WTC11 (cell line): ENCODE measurements at places on chromosomes 3 and 15.
A peak's percentile ranks its signal among the peaks of the same experiment; 100 is the strongest.

DNA sequence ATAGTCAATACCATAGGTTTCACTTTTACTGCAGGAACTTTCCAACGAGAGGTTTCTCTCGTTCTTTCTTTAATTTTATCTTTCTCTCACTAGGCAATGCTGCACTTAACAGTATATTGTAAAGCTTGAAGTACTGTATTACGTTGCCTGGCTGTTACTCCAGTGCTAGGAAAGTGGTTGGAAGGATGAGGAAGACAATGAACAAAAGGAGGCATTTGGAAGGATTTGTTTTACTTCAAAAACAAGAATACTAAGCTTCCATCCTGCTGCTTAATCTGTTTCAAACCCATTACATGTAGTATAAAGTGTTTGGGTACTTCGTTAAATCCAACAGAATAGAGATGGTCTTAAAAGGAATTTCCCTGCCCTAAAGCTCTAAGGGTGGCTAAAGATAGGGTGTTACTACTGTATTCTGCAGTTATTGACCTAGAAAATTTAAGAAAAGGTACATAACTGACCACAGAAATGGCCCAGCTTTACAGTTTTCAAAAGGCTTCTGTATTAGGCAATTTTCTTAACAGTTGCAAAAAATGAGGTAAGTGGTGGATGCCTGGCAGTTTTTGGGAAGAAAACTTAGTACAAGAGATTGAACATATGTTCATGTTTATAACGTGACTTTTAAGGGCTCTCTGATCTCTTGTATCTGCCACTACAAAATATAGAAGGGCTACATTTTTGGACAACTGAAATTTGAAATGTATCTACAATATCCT, 785 bp upstream of the IFT57 start:
- no peak for DNase-seq

GRCh38 chr3:114712728-114713492, 419.1 kb downstream of the TIGIT start:
- DNase-seq = no peak

DNA sequence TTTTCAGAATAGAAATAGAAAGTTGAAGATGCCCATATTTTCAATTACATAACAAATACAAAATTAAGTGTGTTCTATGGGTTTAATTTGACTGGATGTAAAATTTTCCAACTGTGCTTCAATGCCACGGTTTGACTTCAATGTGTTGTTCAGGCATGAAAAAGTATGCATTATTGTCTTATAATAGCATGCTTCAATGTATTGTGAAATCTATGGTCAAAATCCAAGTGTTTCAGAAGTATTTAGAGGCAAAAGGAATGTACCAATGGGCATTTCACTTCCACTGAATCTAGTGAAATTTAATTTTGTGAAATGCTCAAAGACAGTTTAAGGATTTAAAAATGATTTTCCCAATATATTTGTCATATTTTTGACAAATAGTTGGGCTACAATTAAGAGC, 16.0 kb downstream of the NEK10 start:
- DNase-seq = no peak

DNA sequence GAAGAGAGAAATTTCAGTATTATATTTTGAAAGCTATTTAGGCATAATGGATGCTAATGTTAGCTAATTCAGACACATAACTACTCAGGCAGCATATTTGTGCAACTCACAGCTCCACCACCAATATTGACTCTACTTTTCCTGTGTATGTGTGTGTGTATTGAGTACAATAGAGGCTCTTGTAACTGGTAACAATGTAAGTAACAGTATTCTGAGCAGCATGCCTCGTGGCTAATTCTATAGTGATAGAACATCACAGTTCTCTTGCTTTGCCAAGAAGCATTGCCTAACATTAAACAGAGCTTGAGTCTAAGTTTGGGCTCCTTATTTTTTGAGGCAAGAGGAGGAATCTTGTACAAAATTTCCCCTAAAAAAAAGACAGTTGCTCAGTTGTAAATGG, 98.6 kb upstream of the ARHGEF26 start:
- DNase-seq = no peak

GRCh38 chr3:196645897-196646665, 6.6 kb downstream of the NRROS start:
- no peak for DNase-seq

GRCh38 chr15:62665449-62665848, 377.1 kb upstream of the TPM1 start:
- DNase-seq = no peak

GRCh38 chr3:126186749-126187148, 6.4 kb upstream of the ALDH1L1 start:
- no peak for DNase-seq

- no peak for DNase-seq
Observed at GRCh38 chr3:3665546-3665945, 133.7 kb upstream of the LRRN1 start.

DNA sequence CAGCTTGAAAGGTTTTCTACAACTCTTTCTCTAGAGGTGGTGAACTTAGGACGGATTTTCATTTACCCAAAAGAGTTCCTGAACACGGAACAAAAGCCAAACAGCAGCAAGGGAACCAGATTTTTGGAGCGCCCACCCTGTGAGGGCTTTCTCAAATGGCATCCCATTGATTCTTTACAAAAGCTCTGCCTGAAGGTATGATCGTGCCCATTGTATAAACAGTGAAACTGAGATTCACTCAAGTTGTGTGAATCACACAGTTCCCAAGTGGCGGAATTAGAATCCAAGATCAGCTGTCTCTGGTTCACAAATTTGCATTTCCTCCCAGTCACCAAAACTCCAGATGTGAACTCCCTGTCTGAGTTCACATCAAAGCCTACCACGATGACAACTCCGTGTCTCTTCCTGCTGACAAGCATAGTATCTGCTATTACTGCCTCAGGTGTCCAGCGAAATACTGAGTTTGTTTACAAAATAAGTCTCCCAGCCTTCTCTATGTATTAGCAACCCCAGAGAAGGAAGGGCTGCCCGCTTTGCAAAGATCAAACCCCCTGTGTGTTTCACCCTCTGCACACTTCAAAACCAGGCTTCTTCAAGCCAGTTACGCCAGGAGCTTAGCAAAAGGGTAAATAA, 235.9 kb upstream of the ST8SIA2 start:
- DNase-seq = no peak

DNA sequence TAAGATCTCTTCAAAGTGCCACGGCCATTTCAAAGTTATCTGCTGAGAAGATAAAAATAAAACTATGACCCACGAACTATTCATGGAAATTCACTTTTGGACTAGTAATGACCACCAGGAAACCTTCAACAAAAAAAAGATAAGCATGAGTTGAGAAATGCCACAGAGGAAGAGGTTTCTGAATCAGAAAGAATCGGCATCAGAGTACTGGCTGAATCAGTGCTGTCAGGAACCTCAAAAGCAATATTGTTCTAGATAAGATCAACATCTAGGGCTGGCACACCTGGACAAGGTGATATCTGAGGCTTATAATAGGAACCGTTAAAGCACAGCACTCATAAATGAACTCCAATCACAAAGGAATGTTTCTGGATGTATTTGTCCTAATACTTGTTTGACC, 72.7 kb downstream of the PEAK1 start:
- no peak for DNase-seq

GRCh38 chr15:42194513-42194912, 13.6 kb downstream of the VPS39 start:
- DNase-seq = no peak

DNA sequence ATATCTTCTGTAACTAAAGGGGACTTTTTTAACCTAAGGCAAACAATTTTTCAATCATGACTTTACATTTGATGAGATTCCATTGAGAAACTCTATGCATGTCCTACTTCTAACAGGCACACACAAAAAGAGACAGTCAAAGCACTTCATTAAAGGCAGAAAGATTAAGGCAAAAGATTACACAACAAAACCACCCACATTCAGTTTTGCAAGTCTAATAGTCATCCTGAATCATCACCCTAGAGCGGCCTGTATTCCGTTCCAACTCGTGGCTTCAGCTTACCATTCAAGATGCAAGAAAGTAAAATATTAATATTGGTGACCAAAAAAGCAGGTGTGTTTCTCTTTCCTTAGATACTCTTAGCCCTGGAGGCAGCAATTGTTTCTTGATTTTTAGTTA, 205.9 kb downstream of the P3H2 start:
- no peak for DNase-seq

DNA sequence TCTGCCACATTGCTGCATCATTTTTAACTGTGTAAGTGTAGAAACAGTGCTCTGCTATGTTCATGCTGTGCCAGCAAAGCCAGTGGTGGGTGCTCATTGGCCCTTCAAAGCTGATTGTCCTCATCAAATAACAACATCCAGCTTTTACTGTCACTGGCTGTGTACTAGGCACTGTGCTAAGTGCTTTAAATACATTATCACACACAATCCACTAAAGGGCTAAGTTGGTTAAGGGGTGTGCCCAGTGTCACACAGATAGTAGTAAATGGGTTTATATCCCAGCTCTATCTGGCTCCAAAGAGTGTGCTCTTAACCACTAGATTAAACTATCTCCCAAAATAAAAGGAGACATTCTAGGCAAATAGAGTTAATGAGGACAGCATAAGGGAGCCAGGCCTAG, 7.7 kb downstream of the TUBGCP4 start:
- DNase-seq = no peak

GRCh38 chr3:100516838-100517237, 24.4 kb downstream of the TMEM45A start:
- DNase-seq = no peak

DNA sequence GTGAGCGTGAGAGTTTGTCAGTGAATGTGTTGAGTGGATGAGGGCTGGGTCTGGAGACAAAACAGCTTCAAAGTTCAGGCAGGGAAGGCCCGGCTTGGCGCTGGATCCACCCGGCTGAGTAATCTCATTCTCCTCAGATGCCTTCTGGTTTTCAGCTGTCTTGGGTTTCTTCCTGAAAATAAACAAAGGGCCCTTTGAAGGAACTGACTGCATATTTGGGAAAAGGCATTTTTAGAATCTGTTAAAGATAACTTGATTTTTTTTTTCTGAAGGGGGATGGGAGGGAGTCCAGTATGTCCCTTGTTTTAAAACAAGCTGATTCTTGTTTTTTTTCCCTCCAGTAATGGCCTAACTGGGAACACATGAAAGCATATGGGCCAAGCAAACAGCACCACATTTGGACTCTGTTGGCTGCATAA, 86.4 kb downstream of the TIGIT start:
- no peak for DNase-seq

- DNase-seq = no peak
Observed at GRCh38 chr15:47506329-47507100, 210.8 kb upstream of the SEMA6D start.

DNA sequence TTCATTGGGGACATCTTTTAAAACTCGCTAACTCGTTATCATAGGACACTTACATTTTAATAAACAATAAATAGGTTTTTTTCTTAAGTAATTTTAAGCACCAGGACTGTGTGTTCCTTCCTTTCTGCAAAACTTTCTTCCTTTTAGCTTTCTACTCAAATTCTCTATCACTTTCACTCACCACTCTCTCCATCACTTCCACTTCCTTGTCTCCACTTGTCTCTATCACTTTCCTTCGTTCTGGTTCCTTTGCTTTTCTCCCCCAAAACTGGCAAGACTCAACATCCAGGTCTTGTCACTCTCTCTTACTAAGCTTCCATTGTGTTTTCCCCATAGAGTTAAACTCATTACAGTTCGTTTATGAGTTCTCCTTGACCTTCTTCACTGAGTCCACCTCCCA, 99.0 kb downstream of the ZPLD1 start:
- DNase-seq = no peak

- DNase-seq = peak; percentile 75
Observed at GRCh38 chr3:42247576-42248027, 18.4 kb downstream of the CCK start.

DNA sequence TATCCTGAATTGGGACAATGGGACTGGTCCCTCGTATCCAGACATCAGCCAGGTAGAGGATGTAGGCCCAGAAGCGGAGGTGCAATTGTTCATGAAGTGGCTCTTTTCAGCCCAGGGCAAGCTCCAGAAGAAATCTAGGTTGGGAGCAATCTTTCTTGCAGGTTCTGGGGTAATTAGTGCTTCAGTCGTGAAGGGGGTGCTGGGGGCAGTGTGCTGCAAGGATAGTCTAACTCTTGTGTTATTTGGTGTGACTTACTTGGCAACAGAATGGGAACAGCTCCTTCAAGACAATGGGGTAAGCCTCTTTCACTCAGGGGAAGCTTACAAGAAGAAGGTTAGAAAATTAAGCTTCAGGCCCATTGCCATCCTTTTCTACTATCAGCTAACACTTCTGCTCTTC, 273.0 kb downstream of the DIPK2A start:
- no peak for DNase-seq

- no peak for DNase-seq
Observed at GRCh38 chr3:170745211-170745718, 124.7 kb downstream of the RPL22L1 start.

- no peak for DNase-seq
Observed at GRCh38 chr15:59399465-59400102, 26.9 kb upstream of the MYO1E start.

GRCh38 chr3:49173116-49173791, 1.9 kb downstream of the KLHDC8B start:
- DNase-seq = peak; percentile 48

GRCh38 chr15:37715101-37715500, 219.3 kb upstream of the TMCO5A start:
- no peak for DNase-seq

DNA sequence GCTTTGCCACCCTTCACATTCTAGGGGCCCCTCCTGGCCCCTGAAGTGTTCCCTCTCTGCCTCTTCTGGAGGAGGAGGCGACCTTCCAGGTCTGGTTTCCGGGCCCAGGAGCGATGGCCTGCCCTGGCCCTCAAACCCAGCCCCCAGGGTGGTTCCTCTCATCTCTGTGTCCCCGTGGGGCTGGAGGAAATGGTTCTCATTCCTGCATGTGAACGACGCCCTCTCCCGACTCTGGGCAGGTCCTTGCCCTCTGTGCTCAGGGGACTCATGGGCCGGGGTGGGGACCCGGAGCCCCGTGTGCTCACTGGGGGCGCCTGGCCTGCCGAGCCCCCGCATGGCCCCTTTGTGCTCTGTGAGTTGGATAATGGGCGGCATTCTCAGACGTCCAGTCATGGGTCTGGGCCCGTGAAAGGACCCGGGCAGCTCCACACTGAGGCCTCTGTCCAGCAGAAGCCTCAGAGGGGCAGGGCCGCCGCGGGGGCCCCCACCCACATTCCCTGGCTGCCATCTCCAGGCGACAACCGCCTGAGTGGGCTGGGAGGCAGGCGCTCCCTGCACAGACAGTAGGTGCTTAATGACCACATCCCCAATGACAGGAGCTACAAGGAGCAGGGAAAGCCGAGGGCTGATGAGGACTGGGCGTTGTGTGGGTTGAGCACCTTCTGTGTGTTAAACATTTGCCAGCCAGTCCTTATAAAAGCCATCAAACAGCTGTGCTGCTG, 5.5 kb upstream of the PLXND1 start:
- peak; percentile 60 for DNase-seq

GRCh38 chr3:61531528-61531927, 29.8 kb upstream of the PTPRG start:
- no peak for DNase-seq

- no peak for DNase-seq
Observed at GRCh38 chr15:63191895-63192618, 2.7 kb downstream of the RAB8B start.

- no peak for DNase-seq
Observed at GRCh38 chr3:126529585-126530170, 5.7 kb downstream of the CHST13 start.
